ENCODE measurements at places on chromosomes 7 and 10.

- DNase-seq: no peak
Observed at GRCh38 chr7:20240080-20240926, 23.1 kb upstream of the MACC1 start.

GRCh38 chr10:74704629-74705357 is 121.6 kb upstream of the KAT6B start:
- no peak for DNase-seq

DNA sequence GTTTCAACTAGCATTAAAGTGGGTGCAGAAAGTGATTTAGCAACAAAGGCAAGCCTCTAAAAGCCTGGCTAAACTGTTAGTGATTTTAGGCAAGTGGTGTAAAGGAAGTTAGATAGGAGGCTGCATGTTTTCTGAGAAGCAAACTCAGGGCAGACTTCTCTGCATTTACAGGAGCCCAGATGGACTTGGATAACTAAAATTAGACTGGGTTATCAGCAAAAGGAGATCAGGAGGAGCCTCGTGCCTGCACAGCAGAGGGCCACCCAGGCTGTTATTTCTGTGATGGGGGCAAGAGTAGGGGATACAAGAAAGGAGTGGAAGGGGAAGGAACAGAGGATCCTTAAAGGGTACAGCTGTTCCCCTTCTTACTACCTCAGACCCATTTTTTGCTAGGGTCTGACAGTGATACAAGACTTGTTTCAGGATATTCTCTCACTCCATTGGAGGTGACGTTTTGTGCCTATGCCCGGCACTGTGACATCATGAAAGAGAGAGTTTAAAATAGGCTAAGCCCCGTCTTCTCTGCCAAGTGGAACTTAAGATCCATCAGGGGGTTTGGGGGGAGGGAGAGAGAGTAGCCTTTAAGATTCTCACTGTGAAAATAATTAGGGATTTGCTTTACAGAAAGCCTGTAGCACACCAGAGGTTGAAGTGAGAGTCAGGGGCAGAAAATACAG is 49.6 kb upstream of the PDCD4 start:
- peak; percentile 65 for DNase-seq

- no peak for DNase-seq
Observed at GRCh38 chr10:31584876-31585275, 265.9 kb downstream of the ZEB1 start.

DNA sequence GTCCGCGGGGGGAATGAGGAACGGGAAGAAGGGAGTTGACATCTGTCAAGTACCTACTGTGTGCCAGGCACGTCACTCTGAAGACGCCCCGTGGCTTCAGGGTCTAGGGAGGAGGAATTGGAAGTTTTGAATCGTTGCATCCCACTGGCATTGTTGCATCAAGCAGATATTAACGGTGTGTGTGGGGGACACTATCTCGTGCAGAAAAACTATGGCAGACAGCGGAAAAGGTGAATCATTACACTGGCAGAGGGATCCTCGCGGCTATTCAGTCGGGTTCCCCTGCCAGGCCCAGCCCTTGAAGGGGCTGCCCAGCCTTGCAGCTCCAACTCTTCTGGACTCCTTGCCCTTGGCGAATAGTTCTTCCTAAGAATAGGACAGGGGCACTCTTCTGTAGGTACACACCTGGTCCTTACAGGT is 1.0 kb upstream of the KIAA1549 start:
- peak; percentile 14 for DNase-seq

GRCh38 chr10:123778719-123779517 is 112.7 kb downstream of the CPXM2 start:
- no peak for DNase-seq

- no peak for DNase-seq
Observed at GRCh38 chr7:28858206-28858605, 99.9 kb downstream of the TRIL start.

GRCh38 chr7:101436221-101436735 is 73.6 kb downstream of the COL26A1 start:
- DNase-seq: no peak

DNA sequence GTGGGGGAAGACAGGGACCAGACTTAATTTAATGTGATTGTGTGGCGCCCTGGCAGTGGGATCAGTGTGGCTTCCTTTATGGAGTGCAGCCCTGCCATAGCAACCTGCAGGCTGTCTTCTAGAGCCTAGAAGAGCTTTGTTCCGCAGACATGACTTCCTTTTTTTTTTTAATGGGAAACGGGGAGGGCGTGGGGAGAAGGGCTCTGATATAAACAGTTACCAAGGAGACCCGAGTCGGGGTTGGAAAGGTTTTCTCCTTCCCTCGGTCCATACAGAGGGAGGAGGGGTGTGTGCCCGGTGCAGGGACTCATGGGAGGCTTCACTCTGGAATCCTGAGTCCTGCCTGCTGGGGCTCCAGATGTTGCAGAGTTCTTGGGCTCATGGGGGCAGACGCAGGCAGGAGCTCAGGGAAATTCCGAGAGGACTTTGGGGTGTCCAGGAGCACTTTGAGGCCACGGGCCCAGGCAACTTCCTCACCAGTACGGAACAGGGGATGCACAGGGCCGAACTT is 26.9 kb downstream of the TMEM120A start:
- DNase-seq: no peak

DNA sequence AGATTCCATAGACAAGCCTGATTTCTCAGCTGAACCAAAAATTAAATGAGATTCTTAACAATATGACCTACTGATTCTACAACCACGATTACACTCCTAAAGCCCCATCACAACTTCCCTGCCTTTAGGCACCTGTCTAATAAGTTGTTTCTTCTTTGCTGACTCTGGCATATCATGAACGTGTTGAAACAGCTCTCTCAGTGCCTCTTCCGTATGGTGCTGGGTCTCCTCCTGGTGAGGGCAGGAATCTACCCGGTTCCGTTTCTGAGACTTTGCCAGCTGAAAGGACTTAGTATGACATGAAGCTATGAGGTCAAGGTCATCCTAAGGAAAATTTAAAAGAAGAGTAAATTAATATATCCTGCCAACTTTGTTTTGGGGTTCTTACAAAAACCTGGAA is 48.6 kb downstream of the ARHGAP19 start:
- no peak for DNase-seq

GRCh38 chr7:142556740-142557139 is 192.5 kb upstream of the PRSS1 start:
- DNase-seq: peak; percentile 61

GRCh38 chr7:71303566-71303965 is 171.6 kb downstream of the GALNT17 start:
- no peak for DNase-seq

- no peak for DNase-seq
Observed at GRCh38 chr10:23820792-23821191, 381.9 kb downstream of the OTUD1 start.

DNA sequence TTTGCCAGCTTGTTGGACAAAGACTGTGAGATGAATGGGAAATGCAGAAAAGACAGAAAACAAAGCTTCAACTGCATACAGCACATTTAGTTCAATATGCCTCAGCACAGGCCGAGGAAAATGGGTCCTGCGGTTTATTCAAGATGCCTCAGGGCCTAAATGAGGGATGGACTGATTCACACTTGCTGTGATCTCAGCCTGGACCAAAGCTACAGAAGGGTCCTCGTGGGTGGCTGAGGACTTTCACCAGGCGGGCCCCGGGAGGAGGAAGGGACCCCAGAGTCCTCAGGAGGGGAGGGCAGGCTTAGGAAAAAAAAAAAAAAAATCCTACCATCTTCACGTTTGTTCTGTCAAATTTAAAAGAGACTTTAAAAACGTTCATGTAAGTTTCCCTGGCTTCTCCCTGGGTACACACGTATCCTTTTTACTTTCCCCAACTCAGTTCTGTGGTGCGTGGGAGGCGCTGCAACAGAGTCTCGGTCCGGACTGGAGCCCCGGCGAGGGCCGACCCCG is 624 bp upstream of the ZNF783 start:
- peak; percentile 24 for DNase-seq

DNA sequence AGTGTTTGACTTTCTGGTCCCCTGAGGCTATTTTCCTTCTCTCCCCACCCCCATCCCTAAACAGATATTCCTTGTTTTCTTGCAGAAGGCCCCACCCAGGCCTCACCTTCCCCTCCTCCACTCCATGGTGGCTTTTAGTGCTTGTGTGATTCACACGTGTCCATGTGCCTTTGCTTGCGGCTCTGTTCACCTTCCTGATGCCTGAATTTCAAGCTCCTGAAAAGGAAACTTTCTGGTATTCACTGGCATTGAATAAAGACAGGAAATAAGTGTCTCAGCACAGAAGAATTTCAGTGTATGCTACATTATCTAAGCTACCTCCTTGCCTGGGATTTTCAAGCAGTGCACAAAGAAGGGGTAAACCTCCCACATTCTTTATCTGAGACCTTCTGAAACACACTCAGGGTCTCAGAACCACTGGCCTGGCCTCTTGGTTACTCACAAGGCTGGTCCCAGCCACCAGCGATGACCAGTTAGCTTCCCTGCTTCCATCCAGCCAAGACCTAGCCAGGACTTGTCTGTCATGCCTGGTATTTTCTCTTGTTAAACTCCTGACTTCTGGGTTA is 17.2 kb upstream of the UBE2H start:
- DNase-seq: no peak

GRCh38 chr7:16402091-16402490 is 19.2 kb downstream of the CRPPA start:
- DNase-seq: no peak

- DNase-seq: peak; percentile 95
Observed at GRCh38 chr7:37590824-37591223, 92.7 kb upstream of the GPR141 start.

DNA sequence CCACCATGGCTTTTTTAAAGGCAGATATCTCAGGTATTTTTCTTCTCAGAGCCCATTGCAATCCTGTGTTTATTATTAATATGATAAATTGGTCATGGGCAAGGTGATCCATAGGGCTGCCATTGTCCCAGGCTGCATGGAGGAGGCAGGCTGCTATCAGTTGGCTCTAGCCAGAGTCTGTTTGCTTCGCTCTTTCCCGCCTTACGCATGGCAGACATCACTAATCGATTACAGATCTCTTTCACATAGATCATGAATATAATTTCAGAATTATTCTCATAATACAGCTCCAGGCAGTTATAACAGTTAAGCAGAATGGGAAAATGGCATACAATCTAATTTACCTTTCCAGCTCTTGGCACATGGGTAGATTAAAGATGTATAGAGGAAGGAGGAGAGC is 30.4 kb upstream of the HABP2 start:
- no peak for DNase-seq

DNA sequence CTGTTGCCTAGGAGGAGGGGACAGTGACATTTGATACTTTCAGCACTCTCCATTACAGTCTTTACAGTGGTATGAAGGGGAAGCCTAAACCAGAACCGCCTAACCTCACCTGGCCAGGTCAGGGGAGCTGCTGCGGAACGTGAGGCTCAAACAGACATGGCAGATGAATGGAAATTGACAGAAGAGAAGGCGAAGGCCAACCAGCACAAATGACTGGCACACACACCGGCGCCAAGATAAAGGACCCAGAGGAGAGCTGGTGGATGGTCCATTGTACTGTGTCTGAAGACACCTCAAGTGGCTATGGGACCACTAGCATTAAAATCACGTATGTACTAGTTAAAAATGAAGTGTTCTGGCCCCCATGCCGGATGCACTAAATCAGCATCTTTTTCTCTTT is 53.0 kb downstream of the JCAD start:
- DNase-seq: no peak

- DNase-seq: no peak
Observed at GRCh38 chr10:133476641-133476990, 22.9 kb downstream of the SCART1 start.

All from hematopoietic multipotent progenitor cell treated with erythropoietin and hydrocortisone succinate and interleukin-3 and kit ligand, for 8 days (in vitro differentiated cells).